ENCODE measurements at places on chromosomes 16 and 17.

DNA sequence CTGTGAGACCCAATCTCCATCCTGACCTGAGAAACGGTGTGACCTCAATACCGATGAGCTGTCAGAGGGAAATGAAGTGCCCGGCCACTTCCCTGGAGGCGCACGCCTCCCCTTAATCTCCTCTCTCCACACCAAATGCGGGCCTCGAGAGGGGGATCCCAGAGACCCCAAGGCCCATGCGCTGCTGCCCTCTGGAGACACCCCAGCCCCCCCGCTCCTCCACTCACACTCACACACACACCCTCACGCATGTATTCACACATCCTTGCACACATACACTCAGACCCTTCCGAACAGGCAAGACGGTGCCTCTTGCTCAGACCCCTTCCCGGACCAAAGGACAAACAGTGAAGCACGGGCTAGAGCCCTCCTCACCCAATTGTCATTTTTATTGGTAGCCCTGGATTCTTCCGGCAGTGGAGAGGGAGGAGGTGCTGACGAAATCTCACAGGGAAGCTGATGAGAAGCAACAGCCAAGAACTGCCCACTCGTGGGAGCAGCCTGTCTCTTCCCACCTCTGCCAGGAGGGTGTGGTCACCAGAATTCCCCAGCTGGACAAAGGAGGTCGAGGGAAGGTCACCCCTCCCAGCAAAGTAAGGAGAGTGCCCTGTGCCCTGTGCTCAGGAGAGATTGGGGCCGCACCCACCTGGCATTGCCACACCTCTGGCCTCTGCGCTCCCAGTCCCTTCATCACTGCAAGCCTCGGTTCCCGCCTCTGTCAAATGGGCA is 136.0 kb upstream of the TNRC6C start:
- no peak for DNase-seq

- no peak for DNase-seq
Observed at GRCh38 chr17:51516924-51517323, 256.6 kb downstream of the UTP18 start.

DNA sequence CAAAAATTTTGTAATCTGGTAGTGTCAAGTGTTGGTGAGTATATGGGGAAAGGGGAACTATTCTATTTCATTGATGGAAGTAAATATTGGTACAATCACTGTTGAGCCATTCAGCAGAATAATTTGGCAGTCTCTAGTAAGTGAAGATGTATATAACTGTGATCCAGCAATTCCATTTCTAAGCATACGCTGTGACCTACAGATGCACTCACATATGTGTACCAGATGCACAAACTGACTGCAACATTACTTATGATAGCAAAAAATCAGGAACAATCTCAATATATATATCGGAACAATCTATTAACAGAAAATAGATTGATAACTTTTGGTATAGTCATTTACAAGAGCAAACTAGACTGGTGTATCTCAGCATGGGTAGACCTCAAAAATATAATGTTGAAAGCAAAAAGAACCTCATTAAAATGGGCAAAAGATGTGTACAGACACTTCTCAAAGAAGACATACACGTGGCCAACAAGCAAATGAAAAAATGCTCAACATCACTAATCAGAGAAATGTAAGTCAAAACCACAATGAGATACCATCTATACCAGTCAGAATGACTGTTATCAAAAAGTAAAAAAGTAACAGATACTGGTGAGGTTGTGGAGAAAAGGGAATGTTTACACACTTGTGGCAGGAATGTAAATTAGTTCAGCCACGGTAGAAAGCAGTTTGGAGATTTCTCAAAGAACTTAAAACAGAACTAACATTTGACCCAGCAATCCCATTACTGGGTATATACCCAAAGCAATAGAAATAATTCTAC is 20.7 kb downstream of the ADAP2 start:
- DNase-seq = no peak

GRCh38 chr17:27352448-27353032 is 58.6 kb downstream of the WSB1 start:
- no peak for DNase-seq

DNA sequence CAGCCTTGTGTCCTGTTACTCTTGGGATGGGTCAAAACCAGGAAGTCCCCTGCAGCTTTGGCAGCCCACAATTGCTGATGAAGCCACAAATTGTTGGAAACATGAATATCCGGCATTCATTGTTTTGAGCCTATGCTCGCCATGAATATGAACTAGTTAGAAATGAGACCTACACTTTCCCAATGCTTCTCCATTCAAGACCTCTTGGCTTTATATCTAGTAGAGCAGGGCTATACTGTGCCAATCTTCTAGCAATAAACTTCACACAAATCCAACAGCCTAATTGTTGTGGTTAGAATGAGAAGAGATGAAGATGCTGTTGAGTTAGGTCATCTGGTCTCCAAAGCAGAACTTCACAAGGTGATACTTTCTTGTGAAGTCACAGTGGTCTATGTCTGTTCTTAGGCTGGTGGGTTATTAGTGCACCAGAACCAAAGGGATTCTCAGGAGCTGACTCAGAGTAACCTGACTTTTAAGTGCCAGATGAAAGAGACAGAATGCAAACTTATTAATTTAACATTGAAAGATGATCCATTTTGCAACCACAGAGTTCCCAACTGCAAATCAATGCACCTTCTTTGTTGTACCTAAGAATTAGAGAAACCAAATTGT is 13.7 kb upstream of the KRT23 start:
- DNase-seq = no peak

DNA sequence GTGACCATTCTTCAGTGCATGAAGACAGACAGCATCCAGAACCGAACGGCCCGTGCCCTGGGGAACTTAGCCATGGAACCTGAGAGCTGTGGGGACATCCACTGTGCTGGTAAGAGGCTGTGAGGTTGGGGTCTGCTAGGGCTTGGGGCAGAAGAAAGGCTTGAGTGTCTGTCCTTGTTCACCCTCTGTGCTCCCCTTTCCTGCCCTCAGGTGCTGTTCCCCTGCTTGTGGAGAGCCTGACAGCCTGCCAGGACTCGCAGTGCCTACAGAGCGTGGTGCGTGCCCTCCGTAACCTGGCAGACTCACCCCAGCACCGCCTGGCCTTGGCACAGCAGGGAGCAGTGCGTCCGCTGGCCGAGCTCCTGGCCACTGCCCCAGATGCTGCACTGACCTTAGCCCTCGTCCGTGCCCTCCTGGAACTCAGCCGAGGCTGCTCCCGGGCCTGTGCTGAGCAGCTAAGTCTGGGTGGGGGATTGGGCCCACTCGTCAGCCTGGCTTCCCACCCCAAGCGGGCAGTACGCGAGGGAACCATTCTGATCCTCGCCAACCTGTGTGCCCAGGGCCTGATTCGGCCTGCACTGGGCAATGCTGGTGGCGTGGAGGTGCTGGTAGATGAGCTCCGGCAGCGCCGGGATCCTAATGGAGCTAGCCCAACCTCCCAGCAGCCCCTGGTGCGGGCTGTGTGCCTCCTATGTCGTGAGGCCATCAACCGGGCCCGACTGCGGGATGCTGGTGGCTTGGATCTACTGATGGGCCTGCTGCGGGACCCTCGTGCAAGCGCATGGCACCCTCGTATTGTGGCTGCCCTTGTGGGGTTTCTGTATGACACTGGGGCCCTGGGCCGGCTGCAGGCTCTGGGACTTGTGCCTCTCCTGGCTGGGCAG is 2.9 kb downstream of the ARMC5 start:
- no peak for DNase-seq

- DNase-seq = no peak
Observed at GRCh38 chr16:28905800-28906372, 19.2 kb downstream of the RABEP2 start.

- DNase-seq = no peak
Observed at GRCh38 chr16:27225536-27226360, 22.4 kb downstream of the KDM8 start.

DNA sequence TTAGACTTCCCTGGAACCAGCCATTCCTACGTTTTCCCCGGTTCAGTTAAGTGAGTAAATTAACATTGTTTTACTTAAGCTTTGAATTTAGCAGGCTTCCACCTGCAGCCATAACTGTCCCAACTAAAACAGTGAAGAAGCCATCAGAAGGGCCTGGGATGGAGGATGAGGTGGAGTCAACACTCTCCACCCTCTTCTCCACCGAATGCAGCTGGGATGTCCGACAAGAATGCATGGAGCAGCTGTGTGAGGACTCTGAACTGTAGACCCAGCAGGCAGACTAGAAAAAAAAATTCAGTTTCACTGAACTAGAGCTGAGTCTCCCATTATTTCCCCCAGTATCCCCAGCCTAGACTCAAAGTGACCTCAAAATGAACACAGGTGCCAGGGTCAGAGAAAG is 114.8 kb downstream of the C16orf95 start:
- DNase-seq = no peak

DNA sequence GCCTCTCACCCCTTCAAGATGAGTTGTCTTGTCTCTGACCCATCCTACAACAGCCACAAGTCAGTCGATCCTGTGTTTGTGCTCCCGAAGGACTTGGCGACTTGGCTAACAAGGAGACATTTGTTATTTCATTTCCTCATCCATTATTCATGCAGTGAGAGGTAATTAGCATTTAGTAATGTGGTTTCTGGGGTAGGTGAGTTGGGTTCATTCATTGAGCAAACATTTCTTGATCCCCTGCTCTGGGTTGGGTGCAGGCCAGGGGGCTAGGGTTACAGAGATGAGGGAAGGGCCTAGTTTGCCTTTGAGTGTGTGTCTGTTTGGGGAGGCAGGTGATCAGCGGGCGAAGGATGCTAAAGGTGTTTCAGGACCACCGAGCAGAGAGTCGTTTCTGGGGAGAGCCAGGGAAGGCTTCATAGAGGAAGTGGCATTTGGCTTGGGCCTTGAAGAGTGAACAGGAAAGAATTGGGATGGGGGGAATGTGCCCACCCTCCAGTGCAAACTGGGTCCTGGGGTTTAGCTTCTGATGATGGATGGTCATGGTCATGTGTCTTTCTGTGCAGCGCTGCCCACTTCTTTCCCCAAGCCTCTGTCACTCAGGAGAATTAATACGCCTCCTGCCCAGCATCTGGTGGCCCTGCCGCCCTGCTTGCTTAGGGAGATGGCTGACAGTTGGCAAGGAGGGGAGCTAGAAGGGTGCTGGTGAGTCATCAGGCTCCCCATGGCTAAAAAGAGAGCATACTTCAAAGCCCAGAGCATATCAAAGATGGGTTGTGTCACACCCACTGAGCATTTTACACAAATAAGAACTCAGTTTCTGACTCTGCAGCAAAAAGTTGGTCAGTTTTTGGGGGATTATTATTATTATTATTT is 38.5 kb downstream of the MSI2 start:
- peak; percentile 39 for DNase-seq

DNA sequence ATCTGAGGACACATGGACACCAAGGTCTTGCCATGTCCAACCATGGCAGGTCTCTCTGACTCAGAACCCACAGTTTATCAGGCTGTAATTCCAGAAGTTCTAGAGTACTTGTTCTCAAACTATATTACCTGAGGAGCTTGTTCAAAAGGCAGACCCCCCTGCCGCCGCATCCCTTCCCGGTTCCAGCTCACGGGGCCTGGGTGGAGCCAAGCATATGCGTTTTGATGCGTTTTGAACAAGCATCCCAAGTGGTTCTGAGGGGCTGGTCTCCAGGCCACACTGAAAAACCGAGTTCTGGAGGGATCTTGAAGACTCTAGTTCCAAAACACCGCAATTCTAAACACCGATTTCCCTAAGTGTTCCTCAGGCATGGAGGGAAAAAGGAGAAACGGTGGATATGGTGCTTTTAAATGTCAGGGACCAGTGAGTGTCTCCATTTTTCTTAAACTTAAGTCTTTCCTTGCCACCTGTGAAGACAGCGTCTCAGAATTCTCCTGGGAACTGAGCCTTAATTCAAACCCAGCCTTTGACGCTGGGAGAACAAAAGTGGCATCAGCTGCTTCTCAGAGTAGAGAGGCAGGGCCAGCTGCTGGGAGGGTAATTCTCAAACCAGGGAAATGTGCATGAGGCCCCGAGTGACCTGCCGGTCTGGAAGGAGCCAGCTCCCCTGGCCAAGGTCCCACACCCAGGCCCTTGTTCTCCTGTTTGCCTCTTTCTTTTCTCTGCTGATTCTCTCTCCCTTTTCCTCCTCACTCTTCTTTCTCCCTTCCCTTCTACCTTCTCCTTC is 84.4 kb upstream of the PLCG2 start:
- DNase-seq = no peak

- DNase-seq = no peak
Observed at GRCh38 chr16:3138823-3139426, 4.1 kb downstream of the ZNF213 start.

- no peak for DNase-seq
Observed at GRCh38 chr17:70047619-70048419, 27.2 kb upstream of the KCNJ16 start.

DNA sequence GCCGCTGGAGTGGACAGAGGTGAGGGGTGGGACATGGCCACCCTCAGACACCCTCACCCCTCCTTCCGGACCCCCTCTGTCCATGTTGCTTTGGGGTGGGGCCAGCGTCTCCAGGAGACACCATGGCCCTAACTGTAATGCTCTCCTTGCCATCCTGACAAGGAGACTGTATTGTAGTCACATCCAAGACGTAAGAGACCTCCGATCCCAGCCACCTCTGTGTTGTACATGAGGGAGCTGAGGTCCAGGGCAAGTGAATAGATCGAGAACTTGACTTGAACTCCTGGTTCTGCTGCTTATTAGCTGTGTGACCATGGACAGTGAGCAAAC is 30.2 kb downstream of the POLR3E start:
- DNase-seq = no peak

GRCh38 chr17:35898283-35899070 is 18.3 kb upstream of the CCL5 start:
- DNase-seq = no peak

DNA sequence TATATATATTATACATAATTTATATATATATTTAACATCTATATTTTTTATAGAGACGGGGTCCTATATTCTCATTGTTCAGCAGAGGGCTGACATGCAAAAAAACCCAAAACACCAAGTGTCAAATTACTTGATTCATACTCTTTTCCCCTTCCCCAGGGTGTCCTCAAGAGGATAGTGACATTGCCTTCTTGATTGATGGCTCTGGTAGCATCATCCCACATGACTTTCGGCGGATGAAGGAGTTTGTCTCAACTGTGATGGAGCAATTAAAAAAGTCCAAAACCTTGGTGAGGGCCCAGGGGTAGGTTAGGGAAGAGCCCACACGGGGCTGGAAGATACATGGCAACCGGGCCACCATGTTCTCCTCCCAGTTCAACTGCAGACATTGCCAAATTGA is 11.0 kb downstream of the ITGAM start:
- DNase-seq = no peak

DNA sequence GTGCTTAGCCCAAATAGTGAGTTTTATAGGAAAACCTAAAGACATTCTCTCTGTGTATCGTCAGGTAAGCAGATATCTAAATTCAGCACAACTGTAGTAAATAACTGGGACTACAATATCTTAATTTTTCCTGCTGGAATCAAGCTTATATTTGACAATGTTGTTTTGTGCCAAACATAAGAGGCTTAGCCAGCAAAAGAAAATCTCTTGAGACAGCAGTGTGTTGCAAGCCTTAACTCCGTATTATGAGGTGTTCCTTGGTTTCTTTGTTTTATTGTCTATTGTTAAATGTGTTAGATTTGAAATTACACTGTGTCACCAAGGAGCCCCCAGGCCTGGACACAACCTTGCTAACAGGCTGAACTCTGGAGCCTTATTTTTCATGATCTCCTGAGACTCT is 1570.6 kb upstream of the GOT2 start:
- DNase-seq = no peak

- DNase-seq = no peak
Observed at GRCh38 chr17:47208744-47209488, at the start of gene MYL4. TSS of gene MYL4 (plus strand) at chr17:47209348. CDS start at chr17:47209423, 75 bp downstream.

- DNase-seq = no peak
Observed at GRCh38 chr17:58153671-58154070, 5.5 kb downstream of the OR4D1 start.
